Chondrocyte (in vitro differentiated cells): ENCODE measurements at places on chromosomes 1 and 21. TPM values are rescaled to one million over a fixed set of nuclear protein-coding genes. Genes with fewer than 3 reads are reported as not detected.
A peak's percentile ranks its signal among the peaks of the same experiment; 100 is the strongest.

GRCh38 chr1:180343921-180344769 lies 114.1 kb downstream of the LHX4 start:
- no peaks in the 10 kb centered on the region for H3K27me3 ChIP-seq
- no peak overlapping the region for H3K4me3 ChIP-seq
- no peak for DNase-seq

- no peak overlapping the region for H3K27ac ChIP-seq
- H3K27me3 ChIP-seq, result no peaks in the 10 kb centered on the region
- no peak for DNase-seq
- peaks cover 31% of the 10 kb centered on the region for H3K4me1 ChIP-seq
- peaks cover 28% of the 10 kb centered on the region for H3K36me3 ChIP-seq
These were observed 10.1 kb downstream of the YARS1 start for GRCh38 chr1:32806910-32807523.

DNA sequence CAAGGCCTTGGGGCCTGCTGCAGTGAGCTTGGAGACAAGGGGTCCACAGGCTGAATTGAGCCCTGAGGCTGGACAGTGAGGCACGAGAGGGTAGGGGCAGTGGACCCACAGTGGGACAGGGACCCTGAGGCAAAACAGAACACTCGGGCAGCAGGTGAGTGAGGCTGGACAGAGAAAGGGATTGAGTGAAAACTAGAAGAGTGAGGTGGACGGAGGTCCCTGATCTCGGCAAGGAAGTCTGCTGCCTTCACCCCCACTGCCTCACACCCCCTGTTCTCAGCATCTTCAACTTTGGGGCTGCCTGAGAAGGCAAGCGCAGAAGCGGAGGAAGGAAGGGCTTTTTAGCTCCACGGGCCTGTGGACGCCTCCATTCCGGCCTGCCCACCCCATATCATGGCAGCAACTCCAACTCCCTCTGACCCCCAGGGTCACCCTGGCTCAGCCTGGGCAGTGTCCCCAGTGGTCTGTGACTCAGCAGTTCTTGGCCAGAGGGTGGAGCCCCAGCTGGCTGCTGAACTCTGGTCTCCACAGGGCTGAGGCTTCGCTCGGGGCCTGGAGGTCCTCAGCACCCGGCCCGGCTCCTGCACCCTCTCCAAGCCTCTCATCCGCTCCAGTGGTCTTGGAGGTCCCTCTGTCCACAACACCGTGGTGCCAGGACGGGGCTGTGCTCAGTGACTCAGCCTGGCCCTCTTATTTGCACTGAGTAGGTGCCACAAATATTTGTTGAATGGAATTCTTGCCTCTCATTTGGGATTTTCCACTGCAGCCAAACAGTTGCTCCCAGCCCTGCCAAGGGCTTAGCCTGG lies 60.0 kb upstream of the EPS8L3 start:
- no peak for DNase-seq
- no peak overlapping the region for H3K27ac ChIP-seq
- H3K36me3 ChIP-seq, result no peaks in the 10 kb centered on the region
- peaks cover 38% of the 10 kb centered on the region for H3K4me1 ChIP-seq
- H3K27me3 ChIP-seq, result no peaks in the 10 kb centered on the region

DNA sequence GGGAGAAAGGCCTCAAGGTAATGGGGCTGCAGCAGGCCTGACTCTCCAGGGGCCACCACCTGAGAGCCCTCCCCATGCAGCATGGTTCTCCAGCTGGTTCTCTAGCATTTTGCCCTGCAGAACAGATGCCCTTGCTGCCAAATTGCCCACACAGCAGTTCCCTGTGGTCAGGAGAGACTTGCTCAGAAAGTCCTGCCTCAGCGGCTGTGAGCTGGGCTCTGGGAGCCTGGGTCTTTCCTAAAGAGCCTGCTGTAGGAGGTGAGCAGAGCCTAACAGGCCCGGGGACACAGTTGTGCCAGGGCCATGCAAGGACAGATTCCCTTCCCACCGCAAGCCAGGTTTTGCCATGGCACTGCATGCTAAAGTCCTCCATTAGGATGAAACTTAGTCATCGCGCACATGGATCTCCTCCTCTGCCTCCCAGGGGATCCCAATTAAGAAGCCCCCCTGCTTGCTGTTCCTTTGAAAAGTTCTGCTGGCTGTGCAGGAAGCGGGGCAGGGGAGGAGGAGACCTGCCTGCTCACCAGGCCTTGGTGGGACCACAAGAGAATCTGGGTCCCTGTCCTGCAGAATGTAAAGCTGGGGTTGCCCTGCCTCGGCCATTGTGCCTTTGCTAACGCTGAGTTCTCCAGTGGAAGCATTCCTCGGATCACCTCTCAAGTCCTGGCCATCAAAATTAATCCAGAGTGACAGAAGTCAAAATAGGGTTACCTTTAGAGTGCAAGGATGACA lies 21.4 kb downstream of the TEX35 start:
- H3K27ac ChIP-seq, result no peak overlapping the region
- H3K4me3 ChIP-seq, result no peak overlapping the region
- no peaks in the 10 kb centered on the region for H3K27me3 ChIP-seq
- DNase-seq, result no peak
- H3K4me1 ChIP-seq, result peaks cover 50% of the 10 kb centered on the region

DNA sequence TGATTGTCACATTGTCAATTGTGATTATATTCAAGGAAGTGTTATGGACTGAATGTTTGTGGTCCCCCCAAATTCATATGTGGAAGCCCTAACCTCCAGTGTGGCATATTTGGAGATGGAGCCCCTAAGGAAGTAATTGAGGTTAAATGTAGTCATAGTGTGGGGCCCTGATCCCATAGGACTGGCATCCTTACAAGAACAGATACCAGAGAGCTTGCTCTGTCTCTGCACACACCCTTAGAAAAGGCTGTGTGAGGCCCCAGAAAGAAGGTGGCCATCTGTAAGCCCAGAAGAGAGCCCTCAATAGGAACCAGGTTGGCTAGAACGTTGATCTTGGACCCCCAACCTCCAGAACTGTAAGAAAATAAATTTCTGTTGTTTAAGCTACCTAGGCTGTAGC lies 28.1 kb downstream of the VANGL1 start:
- no peaks in the 10 kb centered on the region for H3K27me3 ChIP-seq
- DNase-seq, result no peak
- H3K27ac ChIP-seq, result peak overlapping the region; percentile 76
- peaks cover 17% of the 10 kb centered on the region for H3K36me3 ChIP-seq
- peaks cover 43% of the 10 kb centered on the region for H3K4me1 ChIP-seq

- no peak overlapping the region for H3K4me3 ChIP-seq
- no peaks in the 10 kb centered on the region for H3K27me3 ChIP-seq
- H3K36me3 ChIP-seq, result no peaks in the 10 kb centered on the region
- DNase-seq, result no peak
These were observed 98.3 kb upstream of the TIAM1 start for GRCh38 chr21:31442339-31442738.

Gene TFF1
- not detected in 3 replicates for total RNA-seq
